ENCODE measurements at places on chromosomes 16 and 17.

DNA sequence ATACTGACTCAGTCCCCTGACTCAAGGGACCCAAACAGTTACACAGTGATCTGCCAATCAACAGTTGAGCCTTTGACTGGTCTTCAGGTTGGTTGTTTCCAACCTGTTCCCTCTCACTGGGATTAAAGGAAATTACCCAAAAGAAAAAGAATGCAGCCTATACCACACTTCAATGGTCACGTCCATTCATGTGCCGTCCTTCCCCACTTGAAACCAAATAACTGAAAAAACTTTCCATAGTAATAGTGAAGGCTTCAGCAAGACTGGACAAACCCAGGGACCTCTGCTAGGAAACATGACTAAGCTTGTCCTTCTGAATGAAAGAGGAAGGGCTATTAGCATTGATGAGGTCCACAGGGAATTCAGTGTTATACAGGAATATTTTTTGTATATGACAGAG, 30.6 kb downstream of the MRPS23 start:
- DNase-seq: no peak

DNA sequence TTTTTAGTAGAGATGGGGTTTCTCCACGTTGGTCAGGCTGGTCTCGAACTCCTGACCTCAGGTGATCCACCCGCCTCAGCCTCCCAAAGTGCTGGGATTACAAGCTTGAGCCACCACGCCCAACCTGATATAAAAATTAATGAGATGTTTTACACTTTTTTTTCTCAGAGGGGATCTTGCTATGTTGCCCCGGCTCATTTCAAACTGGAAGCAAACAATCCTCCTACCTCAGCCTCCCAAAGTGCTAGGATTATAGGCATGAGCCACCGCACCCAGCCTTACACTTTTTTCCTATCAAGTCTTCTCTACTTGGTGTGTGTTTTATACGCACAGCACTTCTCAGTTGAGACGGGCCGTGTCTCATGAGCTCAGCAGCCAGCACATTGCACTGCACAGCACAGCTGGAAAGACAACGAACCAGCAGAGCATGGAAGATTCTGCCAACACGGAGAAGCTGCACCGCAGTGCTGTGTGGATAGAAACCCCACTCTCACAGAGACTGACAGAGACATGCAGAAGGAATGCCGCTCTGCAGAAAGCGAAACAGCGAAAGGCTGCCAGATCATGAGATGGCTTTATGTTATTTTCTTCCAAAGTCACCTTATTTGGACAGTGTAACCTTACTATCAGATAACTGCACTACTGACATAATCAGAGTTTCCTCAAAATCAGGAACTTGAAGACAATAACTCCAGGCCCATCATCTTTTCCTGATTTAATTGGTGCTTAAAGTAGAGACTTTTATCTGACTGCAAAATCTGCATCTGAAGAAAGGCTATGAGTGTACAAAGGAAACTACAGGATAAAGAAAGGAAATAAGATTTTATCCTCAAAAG, 6.5 kb upstream of the QRICH2 start:
- DNase-seq: no peak

- DNase-seq: no peak
These were observed 9.4 kb upstream of the TOP2A start for GRCh38 chr17:40427002-40427491.

DNA sequence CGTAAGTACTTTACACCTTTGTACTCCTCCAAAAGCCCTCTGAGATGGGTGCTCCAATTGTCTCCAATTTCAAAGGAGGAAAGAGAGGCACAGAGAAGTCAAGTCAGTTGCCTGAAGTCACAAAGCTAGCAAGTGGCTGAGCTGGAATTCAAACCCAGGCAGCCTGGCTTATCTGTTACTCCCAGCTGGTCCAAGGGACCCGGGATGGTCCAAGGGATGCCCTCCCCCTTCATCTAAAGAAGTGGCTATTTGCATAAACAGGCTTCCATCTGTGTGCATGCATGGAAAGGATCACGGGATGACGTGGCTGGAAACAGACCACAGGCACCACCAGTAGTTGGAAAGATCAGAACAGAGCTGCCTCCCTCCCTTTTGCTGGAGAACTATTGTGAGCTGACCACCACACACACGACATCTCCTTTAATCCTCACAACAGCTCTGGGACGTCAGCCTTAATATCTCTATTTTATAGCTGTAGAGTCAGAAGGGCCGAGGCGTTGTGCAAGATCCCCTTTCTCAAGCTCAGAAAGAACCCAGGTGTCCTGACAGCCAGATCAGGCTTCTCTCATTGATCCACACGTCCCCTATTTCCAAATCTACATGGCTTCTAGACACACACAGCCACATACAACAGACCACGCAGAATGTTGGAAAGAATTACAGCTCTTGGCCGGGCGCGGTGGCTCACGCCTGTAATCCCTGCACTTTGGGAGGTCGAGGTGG, 10.9 kb upstream of the COL1A1 start:
- peak; percentile 69 for DNase-seq

GRCh38 chr17:36943250-36944191, 5.2 kb upstream of the AATF start:
- DNase-seq: no peak

DNA sequence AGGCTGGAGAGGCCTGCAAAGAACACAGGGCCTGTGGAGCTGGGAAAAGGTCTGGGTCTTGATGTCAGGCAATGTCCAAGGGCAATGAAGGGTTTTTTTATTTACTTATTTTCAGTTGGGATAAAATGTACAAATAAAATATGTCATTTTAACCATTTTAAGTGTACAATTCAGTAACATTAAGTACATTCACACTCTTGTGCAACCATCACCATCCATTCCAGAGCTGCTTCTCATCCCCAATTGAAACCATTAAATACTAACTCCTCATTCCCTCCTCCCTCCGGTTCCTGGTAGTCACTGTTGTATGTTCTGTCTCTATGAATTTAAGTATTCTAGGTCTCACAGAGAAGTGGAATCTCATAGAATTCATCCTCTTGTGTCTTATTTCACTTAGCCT, 444.7 kb downstream of the HS3ST3B1 start:
- peak; percentile 20 for DNase-seq

DNA sequence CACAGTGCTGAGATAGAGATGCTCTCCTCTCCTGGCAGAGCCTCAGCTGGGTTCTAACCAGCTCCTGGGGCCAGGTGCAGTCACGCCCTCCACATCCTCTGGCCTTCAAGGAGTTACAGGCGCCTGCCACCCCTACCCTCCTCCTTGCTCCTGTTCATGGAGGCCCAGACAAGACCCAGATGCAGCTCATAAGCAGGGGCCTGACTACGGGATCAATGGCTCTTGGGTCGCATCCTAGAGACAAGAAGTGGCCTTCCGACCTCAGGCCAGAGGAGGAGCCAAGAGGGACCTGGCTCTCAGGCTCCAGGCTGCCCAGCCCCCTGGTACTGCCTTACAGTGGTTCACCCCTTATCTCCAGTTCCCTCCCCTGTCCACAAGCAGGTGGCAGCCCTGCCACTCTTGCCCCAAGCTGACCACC, 23.0 kb downstream of the ARHGAP27 start:
- DNase-seq: no peak

GRCh38 chr17:68101075-68101986, 65.8 kb downstream of the KPNA2 start:
- DNase-seq: peak; percentile 80

DNA sequence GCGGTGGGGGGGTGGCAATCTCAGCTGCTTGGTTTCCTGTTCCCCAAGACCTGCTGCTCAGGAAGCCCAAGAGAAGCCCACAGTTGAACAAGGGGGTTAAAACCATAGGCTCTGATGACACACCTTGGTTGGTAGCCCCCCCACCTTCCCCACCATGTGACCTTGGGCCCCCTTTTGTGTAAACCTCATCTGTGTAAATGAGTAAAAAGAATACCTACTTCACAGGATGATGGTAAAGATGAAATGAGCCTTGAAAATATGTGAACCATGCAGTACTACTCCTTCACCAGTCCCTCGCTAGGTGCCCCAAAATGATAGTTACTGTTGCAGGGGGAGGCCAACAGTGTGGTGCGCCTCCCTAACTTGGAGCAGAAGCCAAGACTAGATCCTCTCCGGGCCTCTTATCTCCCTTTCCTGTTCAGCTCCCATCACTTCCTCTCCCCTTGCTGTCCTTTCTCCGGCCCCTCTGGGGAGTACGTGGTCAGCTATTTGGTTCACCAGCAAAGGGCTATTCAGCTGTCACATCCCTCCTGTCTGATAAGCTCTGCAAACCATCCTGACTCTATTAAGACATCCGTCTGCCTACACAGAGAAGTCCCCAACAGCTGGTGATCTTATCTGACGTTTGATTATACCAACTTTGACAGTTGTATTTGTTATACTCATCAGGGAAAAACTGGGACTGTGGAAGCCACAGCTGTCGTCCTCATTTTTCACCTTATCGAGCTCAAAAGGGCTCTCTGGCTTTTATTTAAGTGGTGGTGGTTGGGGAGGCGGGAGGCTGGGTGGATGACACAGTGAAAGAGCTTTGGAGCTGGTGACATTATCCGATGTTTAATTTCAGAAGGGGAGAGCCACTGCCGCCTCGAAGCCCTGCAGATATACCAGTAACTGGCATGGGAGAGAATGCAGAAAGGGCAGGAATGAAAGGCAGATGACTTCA, 19.9 kb downstream of the DCAKD start:
- peak; percentile 84 for DNase-seq
